GM12892 (cell line): ENCODE measurements at places on chromosomes 11 and 22.

GRCh38 chr22:27019827-27020226 is 362.4 kb downstream of the MIAT start:
- no peak for DNase-seq

GRCh38 chr11:77340501-77340900 is 39.0 kb upstream of the GDPD4 start:
- no peak for DNase-seq

- DNase-seq, result no peak
These were observed 34.8 kb downstream of the EFCAB6 start for GRCh38 chr22:43777286-43777685.

DNA sequence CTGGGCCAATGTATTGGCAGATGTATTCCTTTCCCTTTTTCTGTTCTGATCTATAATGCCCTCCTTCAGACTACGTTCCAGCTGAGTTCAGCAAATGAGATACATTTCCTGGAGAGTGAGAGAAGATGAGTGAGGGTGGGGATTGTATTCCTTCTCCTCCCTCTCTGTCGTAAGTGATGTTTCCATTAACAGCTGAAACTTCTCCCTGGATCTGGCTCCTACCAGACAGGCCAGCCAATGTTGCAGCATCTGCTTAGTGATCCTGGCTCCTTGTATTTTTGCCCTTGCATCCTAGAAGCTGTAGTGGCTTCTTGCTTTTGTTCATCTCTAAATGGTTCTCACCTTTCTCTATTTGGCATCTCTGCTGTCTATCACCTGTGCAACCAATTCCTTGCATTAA is 48.2 kb upstream of the MTMR2 start:
- DNase-seq, result no peak

GRCh38 chr22:22547692-22548300 is 11.3 kb downstream of the PRAME start:
- no peak for DNase-seq

- DNase-seq, result no peak
These were observed at the start of gene IGF2 for GRCh38 chr11:2139123-2139521. Gene IGF2 (minus strand): TSS chr11:2139389. CDS start chr11:2135523, 3,866 bp downstream.

GRCh38 chr22:49601614-49602321 is 225.9 kb downstream of the BRD1 start:
- DNase-seq, result no peak
